Airway epithelial cell (primary cell): ENCODE measurements at places on chromosomes 5 and 9. TPM values are rescaled to one million over a fixed set of nuclear protein-coding genes. Genes with fewer than 3 reads are reported as not detected.

The QRFP gene
- total RNA-seq: not detected in 2 replicates

The EGFLAM gene
- 2.5 TPM in 1 of 2 replicates, not detected in the other for total RNA-seq

The GCNT4 gene
- 1.3 and 3.1 TPM in 2 replicates for total RNA-seq

The DIAPH1 gene
- total RNA-seq: 91.6 and 106 TPM in 2 replicates

The SLC34A3 gene
- 0.14 TPM in 1 of 2 replicates, not detected in the other for total RNA-seq

The PMPCA gene
- total RNA-seq: 60.2 and 65.5 TPM in 2 replicates

The SYK gene
- 27.2 and 31.0 TPM in 2 replicates for total RNA-seq

The SPATA6L gene
- total RNA-seq: 0.23 and 1.1 TPM in 2 replicates

The ADAMTS16 gene
- total RNA-seq: not detected in 2 replicates

The TEX48 gene
- total RNA-seq: not detected in 2 replicates

The ZDHHC11 gene
- 0.60 and 1.3 TPM in 2 replicates for total RNA-seq

The ABO gene
- total RNA-seq: 0.42 and 0.71 TPM in 2 replicates

The GZMA gene
- not detected in 2 replicates for total RNA-seq

The URM1 gene
- total RNA-seq: 24.1 and 29.1 TPM in 2 replicates

The ADAMTSL2 gene
- total RNA-seq: not detected in 2 replicates

The SPEF2 gene
- total RNA-seq: 0.23 and 2.5 TPM in 2 replicates

The RMND5B gene
- 20.9 and 21.9 TPM in 2 replicates for total RNA-seq

The RUFY1 gene
- total RNA-seq: 25.5 and 26.7 TPM in 2 replicates

The SHISAL2B gene
- not detected in 2 replicates for total RNA-seq

The PRR16 gene
- total RNA-seq: 0.74 and 0.78 TPM in 2 replicates

The F2RL2 gene
- 0.05 TPM in 1 of 2 replicates, not detected in the other for total RNA-seq

The GAPT gene
- total RNA-seq: not detected in 2 replicates

The TMEM171 gene
- 0.84 and 0.92 TPM in 2 replicates for total RNA-seq
